Right ventricle myocardium inferior (tissue), 1 donor: ENCODE measurements at places on chromosomes 2 and 18.

GRCh38 chr2:144753416-144753815 lies 233.5 kb upstream of the ZEB2 start:
- no peak for DNase-seq

- no peak for DNase-seq
These were observed 24.5 kb upstream of the PEX13 start for GRCh38 chr2:60992985-60993392.

DNA sequence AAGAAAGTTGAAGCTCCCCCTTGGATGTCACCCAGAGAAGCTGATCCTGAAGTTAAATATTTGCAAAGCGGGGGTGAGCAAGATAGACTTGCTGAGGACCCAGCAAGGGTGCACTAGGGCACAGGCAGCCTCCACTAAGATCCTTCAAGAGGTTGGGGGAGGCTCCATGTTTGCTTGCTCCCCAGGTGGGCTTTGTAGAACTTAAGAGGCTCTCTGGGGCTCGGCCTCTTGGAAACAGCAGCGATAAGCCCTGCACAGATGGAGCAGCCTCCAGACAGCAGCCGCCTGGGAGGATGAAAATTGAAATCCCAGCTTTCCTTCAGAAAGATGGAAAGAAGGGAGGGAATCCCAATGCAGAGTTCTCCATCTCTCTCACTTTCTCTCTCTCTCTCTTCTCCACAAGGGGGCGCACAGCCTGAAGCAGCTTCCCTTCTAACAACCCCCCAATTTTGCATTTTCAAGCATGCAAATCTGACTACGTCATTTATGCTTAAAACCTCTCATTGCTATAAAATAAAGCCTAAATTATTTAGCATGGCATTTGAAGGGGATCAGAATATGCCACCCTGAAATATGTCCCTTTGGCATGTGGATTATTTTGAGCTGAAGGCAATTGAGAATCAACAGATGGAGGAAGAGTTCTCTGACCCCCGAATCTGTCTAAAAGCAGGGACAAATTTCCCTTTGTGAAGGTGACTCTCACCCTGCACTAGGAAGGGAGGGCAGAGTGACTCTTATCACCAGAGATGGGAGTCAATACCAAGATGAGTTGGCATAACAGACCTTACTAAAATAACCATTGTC lies 185.7 kb upstream of the KLHL29 start:
- no peak for DNase-seq

DNA sequence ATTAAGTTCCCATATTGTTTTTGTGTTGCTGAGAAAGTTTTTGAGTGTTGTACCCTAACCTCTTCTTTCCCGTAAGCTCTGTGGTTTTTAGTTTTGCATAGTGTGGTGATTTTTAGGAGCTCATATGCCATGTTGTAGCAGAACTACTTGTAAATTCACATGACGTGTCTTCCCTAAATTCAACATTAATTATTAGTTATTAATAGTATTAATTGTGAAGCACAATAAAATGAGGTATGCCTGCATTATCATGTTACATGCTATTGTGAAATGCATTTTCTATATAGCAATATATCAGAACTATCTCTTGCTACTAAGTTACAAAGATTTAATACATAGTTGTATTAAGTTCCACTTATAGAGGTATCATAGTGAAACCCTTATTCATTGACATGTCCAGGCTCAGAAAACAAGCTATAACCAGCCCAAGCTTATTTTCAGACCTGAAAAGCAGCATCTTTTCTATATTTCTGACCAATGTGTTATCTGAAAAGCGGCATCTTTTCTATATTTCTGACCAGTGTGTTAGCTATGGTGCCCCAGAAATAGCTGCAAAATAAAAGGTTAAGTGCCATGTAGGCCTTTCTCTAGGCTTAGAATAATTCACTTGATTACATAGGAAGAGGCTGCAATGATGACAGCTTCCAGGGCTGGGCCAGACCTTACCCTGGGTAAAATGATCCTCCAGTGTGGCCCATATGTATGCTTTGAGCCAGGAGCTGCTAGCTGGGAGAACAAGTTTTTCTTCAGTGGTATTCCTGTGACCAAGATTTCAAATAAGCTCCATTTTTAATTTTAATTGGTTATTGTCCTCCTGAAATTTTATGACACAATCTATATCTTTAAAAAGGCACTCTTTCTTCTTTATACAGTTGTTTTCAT lies 21.6 kb downstream of the EPAS1 start:
- no peak for DNase-seq

- DNase-seq, result no peak
These were observed 87.6 kb upstream of the GALNT5 start for GRCh38 chr2:157169889-157170288.
